Body of pancreas (tissue), 4 donors: ENCODE measurements at places on chromosomes 12 and 14. TPM values are rescaled to one million over a fixed set of nuclear protein-coding genes. Genes with fewer than 3 reads are reported as not detected.

Gene IFNG-AS1
- not detected for total RNA-seq

Gene WSCD2
- 0.26 TPM for total RNA-seq

Gene SLCO1B1
- not detected for total RNA-seq

Gene SSTR1
- total RNA-seq = 5.3 TPM

Gene CLEC4D
- not detected for total RNA-seq

- H3K27me3 ChIP-seq = no peaks in the 10 kb centered on the region
- no peak overlapping the region for H3K4me3 ChIP-seq
- no peak for DNase-seq
- no peak overlapping the region for H3K27ac ChIP-seq
- no peaks in the 10 kb centered on the region for H3K36me3 ChIP-seq
These were observed 52.0 kb downstream of the PRORP start for GRCh38 chr14:35174342-35174741.

- H3K36me3 ChIP-seq = no peaks in the 10 kb centered on the region
- no peak overlapping the region for H3K27ac ChIP-seq
- H3K4me1 ChIP-seq = no peaks in the 10 kb centered on the region
These were observed 111.2 kb downstream of the MYRFL start for GRCh38 chr12:69936214-69936731.

- DNase-seq = no peak
- no peaks in the 10 kb centered on the region for H3K27me3 ChIP-seq
- H3K4me1 ChIP-seq = no peaks in the 10 kb centered on the region
These were observed 700.1 kb downstream of the MED13L start for GRCh38 chr12:115577401-115577800.

- no peaks in the 10 kb centered on the region for H3K4me1 ChIP-seq
- H3K27ac ChIP-seq = no peak overlapping the region
These were observed 303.4 kb downstream of the KCNC2 start for GRCh38 chr12:74906224-74906623.

- no peaks in the 10 kb centered on the region for H3K36me3 ChIP-seq
- peaks cover 36% of the 10 kb centered on the region for H3K4me1 ChIP-seq
- no peak for DNase-seq
- H3K4me3 ChIP-seq = no peak overlapping the region
These were observed 56.2 kb downstream of the CCNK start for GRCh38 chr14:99537399-99537798.

DNA sequence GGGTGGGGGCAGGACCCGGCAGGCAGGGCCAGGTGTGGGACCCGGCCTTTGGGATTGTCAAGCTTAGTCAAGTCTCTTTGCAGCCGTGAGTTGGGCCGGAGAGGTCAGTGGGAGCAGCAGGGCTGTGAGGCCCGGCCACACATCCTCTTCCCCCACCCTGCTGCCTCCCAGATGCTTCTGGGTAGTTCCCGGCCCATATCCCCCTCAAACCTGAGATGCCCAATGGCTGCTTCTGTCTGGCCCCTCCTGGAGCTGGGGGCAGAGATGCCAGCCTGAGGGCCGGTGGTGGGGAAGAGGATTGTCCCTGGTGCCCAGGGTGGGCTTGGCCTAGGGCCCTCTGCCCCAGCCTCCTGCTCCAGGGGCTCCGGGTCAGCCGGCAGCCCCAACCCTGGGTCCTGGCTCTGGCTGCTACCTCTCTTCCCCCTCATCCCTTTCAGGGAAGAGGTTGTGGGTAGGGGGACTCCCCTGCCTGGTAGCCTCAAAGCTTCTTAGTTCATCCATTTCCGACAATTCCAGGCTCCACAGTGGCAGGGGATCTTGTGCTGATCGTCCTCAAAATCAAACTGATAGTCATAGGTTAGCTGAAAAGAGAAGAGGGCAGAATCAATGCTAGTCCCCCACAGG, 2.8 kb upstream of the PRKAG1 start:
- H3K4me3 ChIP-seq = no peak overlapping the region
- H3K27ac ChIP-seq = no peak overlapping the region
- H3K36me3 ChIP-seq = peaks cover 35% of the 10 kb centered on the region
- peaks cover 13% of the 10 kb centered on the region for H3K4me1 ChIP-seq
- DNase-seq = no peak

GRCh38 chr14:101480747-101481530, 80.4 kb upstream of the DIO3 start:
- DNase-seq = peak; percentile 40
- no peaks in the 10 kb centered on the region for H3K36me3 ChIP-seq
- no peak overlapping the region for H3K4me3 ChIP-seq
- peaks cover 37% of the 10 kb centered on the region for H3K4me1 ChIP-seq
- H3K27me3 ChIP-seq = no peaks in the 10 kb centered on the region

DNA sequence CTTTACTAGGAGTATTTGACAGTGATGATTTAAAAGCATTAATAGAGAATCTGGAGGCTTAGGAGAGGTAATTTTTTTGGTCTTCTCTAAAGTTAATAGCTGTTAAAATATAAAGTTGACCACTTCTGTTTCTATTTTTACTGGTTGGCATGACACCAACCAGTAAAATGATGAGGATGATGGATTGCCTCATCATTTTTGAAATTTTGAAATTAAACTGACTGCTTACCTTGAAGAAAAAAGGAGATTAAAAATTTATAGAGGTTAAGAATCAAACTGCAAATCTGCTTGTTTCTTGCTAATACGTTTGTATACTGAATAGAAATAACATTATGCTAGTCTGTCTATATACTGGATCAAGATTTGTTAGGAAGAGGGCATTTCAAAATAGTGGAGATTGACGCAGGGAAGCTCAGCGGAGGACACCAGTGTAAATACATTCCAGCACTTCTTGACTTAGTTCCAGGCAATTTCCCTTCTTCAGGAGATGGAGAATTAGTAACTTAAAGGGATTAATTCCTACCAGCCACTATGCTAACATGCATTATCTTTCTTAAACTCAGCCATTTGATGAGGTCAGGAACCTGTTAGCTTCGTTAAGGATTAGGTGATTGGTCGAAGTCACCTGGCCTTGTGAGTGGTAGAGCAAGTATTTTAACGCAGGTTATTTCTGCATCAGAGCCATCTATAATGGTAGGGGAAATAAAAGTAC, 3.6 kb downstream of the EID3 start:
- no peak for DNase-seq
- peaks cover 15% of the 10 kb centered on the region for H3K4me1 ChIP-seq
- H3K4me3 ChIP-seq = no peak overlapping the region
- H3K36me3 ChIP-seq = no peaks in the 10 kb centered on the region

GRCh38 chr14:39175445-39176262, 600 bp downstream of the PNN start:
- H3K36me3 ChIP-seq = peaks cover 17% of the 10 kb centered on the region
- H3K27me3 ChIP-seq = no peaks in the 10 kb centered on the region
- peak overlapping the region; percentile 64 for H3K4me3 ChIP-seq
- DNase-seq = no peak

DNA sequence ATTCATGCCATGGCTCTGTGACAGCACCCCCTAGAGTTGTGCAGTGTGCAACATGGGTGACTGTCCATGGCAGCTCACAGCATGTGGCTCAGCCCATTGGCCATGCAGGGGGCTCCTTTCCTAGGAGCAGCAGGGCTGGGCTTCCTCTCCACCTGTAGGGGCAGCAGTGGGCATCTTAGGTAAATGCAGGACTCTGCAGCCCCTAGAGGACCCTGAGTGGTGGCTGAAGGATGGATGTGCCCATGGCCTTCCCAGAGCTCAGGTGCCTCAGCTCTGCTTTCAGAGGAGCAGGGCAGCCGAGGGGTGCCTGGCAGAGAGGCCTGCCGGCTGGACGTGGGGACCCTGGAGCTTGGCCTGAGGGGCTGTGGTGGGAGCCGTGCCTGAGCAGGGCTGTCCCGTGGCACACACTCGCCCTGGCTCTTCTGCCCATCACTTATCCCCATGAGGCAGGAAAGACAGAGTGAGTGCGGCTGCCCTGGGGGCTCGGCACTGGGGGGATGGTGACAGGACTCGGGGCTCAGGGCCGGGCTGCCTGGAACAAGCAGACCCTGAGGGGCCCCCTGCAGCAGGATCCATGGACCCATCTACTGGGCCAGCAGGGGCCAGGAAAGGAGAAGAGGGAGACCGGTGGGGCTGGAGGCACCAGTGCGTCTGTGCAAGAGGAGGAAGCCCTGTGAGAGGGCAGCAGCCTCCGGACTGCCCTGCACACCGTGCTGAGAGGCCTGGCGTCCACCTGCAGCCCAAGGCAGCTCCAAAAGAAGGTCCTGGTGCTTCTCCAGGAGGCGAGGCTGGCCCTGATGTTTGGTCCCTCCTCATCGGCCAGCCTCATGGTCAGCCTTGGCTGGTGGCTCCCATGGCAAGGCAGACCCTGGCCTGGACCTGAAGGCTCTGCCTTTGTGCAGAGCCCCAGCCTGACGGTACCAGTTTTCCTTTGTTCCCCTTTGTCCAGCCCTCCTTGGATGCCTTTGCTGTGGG, 7.6 kb downstream of the ADSS1 start:
- no peak overlapping the region for H3K4me3 ChIP-seq
- no peaks in the 10 kb centered on the region for H3K27me3 ChIP-seq
- no peak for DNase-seq
- no peak overlapping the region for H3K27ac ChIP-seq
- H3K36me3 ChIP-seq = no peaks in the 10 kb centered on the region
- peaks cover 8% of the 10 kb centered on the region for H3K4me1 ChIP-seq

DNA sequence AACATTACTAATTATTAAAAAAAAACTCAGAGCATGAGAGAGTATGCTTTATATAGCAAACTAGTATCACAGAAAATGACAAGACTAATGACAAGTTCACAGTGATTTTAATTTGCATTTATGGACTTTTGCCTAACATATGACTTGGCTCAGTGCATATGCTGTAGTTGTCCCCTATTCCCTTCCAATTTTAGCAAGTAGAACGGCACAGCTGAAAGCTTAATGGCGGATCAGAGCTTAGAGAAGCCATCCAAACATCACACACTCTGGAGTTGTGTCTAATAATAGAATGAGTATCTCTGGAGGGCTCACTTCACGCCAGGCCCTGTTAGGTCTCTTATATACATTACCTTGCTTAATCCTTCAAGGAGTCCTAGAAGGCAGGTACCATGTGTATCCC, 13.3 kb downstream of the CNIH1 start:
- no peak overlapping the region for H3K27ac ChIP-seq
- H3K36me3 ChIP-seq = no peaks in the 10 kb centered on the region
- no peak for DNase-seq
- H3K4me1 ChIP-seq = no peaks in the 10 kb centered on the region
- H3K27me3 ChIP-seq = no peaks in the 10 kb centered on the region

GRCh38 chr12:6234214-6234613, 34.0 kb downstream of the CD9 start:
- peak overlapping the region; percentile 73 for H3K27ac ChIP-seq
- peaks cover 64% of the 10 kb centered on the region for H3K4me1 ChIP-seq
- no peak for DNase-seq
- no peaks in the 10 kb centered on the region for H3K27me3 ChIP-seq
- no peak overlapping the region for H3K4me3 ChIP-seq
- H3K36me3 ChIP-seq = no peaks in the 10 kb centered on the region

DNA sequence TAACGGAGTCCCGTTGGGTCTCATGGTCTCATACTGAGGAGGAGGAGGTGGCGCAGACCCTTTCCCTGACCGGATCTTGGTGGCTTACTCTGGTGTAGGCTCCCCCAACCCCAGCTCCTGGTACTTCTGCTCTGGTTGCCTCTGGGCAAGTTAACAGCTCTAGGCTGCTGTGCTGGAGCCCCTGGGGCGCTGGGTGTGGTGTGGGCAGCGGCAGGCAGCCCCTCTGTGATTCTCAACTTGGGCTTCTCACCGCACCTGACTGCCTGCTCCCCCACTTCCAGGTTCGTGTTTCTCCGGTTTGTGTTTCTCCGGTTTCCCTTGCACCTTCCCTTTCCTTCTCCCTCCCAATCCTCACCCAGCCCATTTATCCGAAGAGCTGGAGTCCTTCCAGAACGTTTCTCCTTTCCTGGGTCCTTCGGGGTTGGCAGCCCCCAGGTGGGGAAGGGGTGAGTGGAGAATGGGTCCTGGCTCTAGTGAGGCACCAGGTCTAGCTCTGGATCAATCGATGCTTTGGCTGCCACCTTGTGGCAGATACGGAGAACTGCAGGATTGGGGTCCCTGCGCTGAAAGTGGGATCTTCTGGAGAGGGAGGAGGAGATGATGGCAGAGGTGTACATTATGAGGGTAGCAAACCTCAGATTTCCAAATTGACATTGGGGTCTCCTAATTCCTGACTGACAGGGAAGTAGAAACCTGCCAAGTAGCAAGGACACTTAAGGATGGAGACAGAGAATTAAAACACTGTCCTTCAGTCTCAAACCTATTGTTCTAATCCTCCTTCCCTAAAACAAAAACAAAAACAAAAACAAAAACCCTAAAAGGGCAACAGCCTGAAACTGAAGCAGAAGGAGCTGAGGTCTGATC, 8.3 kb downstream of the CISTR start:
- no peak overlapping the region for H3K27ac ChIP-seq
- H3K4me3 ChIP-seq = no peak overlapping the region
- DNase-seq = peak; percentile 62
- H3K27me3 ChIP-seq = no peaks in the 10 kb centered on the region
- no peaks in the 10 kb centered on the region for H3K36me3 ChIP-seq
